ENCODE measurements at places on chromosomes 5 and 9. TPM values are rescaled to one million over a fixed set of nuclear protein-coding genes. Genes with fewer than 3 reads are reported as not detected.

Gene SERF1B
- 67.5 TPM for total RNA-seq

Gene LURAP1L
- 28.2 TPM for total RNA-seq

Gene CDH6
- 0.12 TPM for total RNA-seq

Gene TUBB4B
- total RNA-seq, result 840 TPM

Gene IL31RA
- total RNA-seq, result 0.86 TPM

Gene TLE1
- 77.0 TPM for total RNA-seq

Gene SLC6A18
- not detected for total RNA-seq

Gene SGCD
- total RNA-seq, result 4.1 TPM

Gene PTPN3
- 19.2 TPM for total RNA-seq

Gene DNAI1
- 0.38 TPM for total RNA-seq

Data from A549 treated with dexamethasone at 1 μM for 4 hours (cell line).